ENCODE measurements at places on chromosomes 6 and 20.

- DNase-seq = no peak
These were observed at the start of gene ME1 for GRCh38 chr6:83430611-83431544. Gene ME1, minus strand, starts transcription at chr6:83431051. Its CDS starts 97 bp downstream, at chr6:83430954.

- no peak for DNase-seq
These were observed 30.7 kb downstream of the PARD6B start for GRCh38 chr20:50762045-50762422.

GRCh38 chr20:58330249-58330648 lies 20.7 kb downstream of the RAB22A start:
- DNase-seq = no peak

DNA sequence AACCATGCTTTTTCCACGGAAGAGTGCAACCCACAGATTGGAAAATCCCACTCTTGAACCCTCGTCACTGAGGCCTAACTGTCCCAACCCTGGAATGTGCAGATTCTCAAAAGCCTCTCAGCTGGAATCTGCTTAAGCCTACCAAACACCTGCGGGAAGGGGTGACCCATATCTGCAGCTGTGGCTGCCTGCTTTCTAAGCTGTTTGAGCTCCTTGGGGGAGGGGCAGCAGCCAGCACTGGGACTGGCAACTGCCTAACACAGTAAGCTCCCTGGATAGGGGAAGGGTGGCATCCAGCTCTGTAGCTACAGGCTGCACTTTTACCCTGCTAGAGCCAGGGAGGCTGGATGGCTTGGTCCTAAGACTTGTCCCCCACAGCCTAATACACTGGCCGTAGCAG lies 579.6 kb downstream of the COL12A1 start:
- no peak for DNase-seq

DNA sequence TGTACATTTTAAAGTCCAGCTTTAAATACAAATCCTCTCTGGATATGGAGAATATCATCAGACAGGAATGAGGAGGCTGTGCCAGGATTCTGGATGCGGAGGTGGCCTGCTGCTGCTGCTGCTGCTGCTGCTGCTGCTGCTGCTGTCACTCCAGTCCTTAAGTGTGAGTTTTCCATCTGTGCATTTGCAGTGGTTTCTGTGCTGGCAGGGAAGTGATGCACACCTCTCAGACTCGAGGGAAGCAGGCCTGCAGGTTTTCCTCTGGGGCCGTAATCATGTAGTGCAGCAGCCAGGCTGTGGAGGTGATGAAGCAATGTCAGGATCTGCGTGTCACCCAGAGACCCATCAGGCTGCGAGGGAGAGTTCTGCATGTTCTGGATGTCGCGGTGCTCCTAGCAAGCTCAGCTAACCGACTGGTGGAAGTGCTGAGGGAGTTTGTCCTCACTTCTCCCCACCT lies 32.0 kb downstream of the CFAP61 start:
- DNase-seq = no peak

GRCh38 chr20:1301031-1301529 lies 27.9 kb downstream of the SDCBP2 start:
- no peak for DNase-seq

- DNase-seq = no peak
These were observed 117.1 kb downstream of the IRF4 start for GRCh38 chr6:508614-509013.

DNA sequence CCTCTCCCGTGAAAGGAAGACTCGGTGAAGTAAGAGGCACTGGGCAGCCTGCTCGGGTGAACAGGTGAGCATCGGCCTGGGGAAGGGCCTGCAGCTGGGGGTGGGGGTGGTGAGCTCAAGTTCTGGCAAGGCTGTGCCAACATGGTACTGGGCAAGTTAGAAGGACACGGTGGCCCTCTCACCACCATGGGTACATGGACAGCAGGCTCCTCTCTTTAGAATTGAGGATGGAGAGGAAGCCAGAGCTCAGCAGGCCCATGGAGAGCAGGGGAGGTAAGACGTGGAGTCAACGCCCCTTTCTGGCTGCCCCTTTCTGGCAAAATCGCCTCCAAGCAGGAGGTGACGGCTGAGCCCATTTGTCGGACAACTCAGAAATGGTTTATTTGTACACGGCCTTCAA lies 135.6 kb downstream of the ANKRD60 start:
- DNase-seq = no peak
